ENCODE measurements at places on chromosomes 13 and 19. TPM values are rescaled to one million over a fixed set of nuclear protein-coding genes. Genes with fewer than 3 reads are reported as not detected.

The ENOX1 gene
- 7.6 TPM for total RNA-seq

The TEKTIP1 gene
- not detected for total RNA-seq

The CBARP gene
- total RNA-seq = 1.5 TPM

The ZNF570 gene
- 13.4 TPM for total RNA-seq

The CAPNS1 gene
- total RNA-seq = 263 TPM

The SLITRK5 gene
- 0.17 TPM for total RNA-seq

The HPN gene
- 0.51 TPM for total RNA-seq

The CA11 gene
- 2.3 TPM for total RNA-seq

The ZNF865 gene
- 1.2 TPM for total RNA-seq

The NR2C2AP gene
- 3.3 TPM for total RNA-seq

The TNFRSF19 gene
- 214 TPM for total RNA-seq

The C13orf42 gene
- total RNA-seq = not detected

The CYP4F8 gene
- not detected for total RNA-seq

The SIRT2 gene
- total RNA-seq = 50.8 TPM

The ELL gene
- total RNA-seq = 18.7 TPM

The PTPRH gene
- 7.7 TPM for total RNA-seq

The ZNF98 gene
- total RNA-seq = not detected

The RASIP1 gene
- 0.99 TPM for total RNA-seq

The FGF21 gene
- total RNA-seq = not detected

The ZNF765 gene
- 13.1 TPM for total RNA-seq

The SIGLEC11 gene
- total RNA-seq = not detected

The PPAN gene
- total RNA-seq = 22.6 TPM

The ARHGAP35 gene
- total RNA-seq = 37.5 TPM

The PSPN gene
- total RNA-seq = 1.8 TPM

The LRRC63 gene
- total RNA-seq = under 0.01 TPM

The CYP4F12 gene
- total RNA-seq = not detected

The ANKLE1 gene
- total RNA-seq = 0.17 TPM

The ZNF91 gene
- 15.7 TPM for total RNA-seq

The ZNF558 gene
- total RNA-seq = 38.6 TPM

The PNPLA6 gene
- total RNA-seq = 89.2 TPM

The SYNGR4 gene
- total RNA-seq = not detected

The ATP4A gene
- not detected for total RNA-seq

The ZNF160 gene
- 28.9 TPM for total RNA-seq

The GNG8 gene
- total RNA-seq = not detected

The IL27RA gene
- 2.6 TPM for total RNA-seq

The ZNF135 gene
- total RNA-seq = 11.2 TPM

The KCNK6 gene
- total RNA-seq = 3.0 TPM
